ENCODE measurements at places on chromosomes 12 and 14. TPM values are rescaled to one million over a fixed set of nuclear protein-coding genes. Genes with fewer than 3 reads are reported as not detected.
A peak's percentile ranks its signal among the peaks of the same experiment; 100 is the strongest.

- DNase-seq = no peak
These were observed 38.7 kb upstream of the TRAF3 start for GRCh38 chr14:102738373-102739189.

DNA sequence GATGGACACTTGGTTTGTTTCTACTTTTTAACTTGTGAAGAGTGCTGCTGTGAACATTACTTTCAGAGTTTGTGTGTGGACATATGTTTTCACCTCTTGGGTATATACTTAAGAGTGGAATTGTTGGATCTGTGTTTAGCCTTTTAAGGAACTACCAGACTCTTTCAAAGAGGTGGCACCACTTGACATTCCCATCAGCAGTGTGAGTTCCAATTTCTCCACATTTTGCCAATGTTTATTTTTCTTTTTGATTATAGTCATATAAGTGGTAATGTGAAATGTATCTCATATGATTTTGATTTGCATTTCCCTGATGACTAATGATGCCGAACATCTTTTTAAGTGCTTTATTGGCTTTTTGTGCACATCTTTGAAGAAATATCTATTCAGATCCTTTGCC lies 44.8 kb downstream of the ARHGAP5 start:
- no peak for DNase-seq

- peak; percentile 13 for DNase-seq
These were observed 114.2 kb upstream of the ARID2 start for GRCh38 chr12:45615268-45615667.

GRCh38 chr14:100620255-100621100 lies 33.3 kb upstream of the BEGAIN start:
- DNase-seq = no peak

DNA sequence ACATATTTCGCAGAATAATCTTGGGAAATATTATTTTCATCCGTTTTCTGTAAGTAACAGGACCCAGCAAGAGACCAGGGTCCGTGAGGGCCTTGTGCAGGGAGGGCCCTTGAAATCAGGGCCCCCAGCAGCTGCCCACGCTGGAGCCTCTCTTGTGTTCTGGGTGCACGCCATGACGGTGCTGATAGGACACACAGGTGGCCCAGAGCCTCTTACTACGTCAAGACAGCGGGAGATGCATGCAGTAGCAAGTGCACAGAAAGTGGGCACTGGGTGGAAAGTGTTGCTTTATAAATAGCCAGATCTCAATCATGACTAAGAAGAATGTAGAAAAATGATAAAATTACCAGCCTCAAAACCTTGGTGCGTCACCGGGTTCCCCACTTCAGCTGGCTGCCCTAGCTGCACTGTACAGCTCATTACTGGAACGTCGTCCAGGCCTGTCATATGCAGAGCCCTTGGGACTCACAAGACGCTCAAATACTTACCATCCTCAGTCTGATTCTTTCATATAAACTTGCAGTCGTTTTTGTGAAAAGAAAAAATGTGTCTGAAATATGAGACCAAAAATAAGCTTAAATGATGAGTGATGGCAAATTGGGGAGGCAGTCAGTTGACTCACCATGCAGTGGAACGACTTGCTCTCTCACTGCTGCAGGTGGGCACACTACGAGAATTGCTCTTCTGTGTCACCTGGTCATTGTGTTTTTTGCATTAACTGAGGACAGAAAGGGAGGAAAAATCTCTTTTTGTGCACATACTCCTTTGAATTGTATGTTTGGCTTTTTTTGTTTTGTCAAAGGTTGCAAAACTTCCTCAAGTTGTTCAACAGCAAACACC lies 68.2 kb downstream of the DDX51 start:
- DNase-seq = no peak

DNA sequence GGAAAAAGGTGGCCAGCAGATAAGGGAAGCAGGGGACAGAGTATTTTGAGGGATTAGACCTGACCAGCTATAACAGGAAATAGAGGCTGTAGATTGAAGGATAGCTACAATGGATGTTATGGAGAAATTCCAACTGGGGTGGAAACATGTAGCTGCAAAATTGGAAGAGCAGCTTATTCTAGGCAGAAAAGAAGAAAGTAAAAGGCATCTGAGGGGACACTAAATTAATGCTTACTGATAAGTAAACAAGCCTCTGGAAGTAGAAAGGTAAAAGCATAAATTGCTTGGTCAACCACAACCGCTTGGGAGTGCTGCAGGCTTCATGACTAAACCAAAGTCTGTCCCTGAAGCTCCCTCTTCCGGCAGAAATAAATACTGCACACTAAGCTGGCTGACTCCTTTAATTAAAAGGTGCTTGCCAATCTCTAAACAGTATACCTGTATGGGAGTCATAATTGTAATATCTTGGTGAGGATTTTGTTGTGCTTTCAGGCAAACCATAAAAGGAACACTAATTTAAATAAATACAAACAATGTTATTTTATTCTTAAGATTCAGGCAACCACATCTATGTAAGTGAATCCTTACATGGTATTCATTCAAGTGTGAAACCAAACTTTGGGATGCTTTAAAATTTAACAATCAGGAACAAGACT lies 7.7 kb downstream of the UBC start:
- DNase-seq = peak; percentile 95

GRCh38 chr14:99736603-99737371 lies 52.7 kb downstream of the CYP46A1 start:
- peak; percentile 44 for DNase-seq

DNA sequence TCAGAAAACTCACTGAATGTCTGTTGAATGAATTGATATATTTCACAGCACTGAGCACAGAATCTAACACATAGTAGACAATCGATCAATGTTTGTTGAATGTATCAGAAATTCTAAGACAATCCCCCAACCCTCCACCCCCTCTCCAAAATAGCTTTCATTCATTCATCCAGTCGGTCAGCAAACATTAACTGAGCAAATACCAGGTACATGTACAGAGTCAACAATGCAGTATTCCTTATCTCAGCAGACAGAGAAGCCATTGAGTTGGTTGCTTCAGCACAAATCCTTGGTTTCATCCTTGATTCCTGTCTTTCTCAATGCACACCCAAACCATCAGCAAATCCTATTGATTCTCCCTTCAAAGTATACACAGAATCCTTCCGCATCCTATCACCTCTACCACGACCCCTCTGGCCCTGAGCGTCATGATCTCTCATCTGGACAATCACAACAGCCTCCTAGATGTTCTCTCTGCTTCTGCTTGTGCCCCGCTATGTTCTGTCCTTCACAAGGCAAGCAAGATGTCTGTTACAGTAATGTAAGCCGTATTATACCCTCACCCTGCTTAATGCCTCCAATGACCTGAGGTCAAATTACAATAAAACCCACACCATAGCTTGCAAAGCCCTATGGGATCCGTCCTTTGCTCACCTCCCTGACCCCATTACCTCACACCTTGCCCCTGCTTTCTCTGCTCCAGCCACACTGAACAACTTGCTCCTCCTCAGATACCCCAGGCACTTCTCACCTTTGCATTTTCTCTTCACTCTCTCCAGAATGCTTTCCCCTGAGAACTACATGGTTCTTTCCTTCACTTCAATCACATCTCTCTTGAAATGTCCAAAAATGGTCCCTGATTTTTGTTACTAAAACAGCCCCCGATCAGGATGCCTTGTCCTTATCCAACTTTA lies 738.1 kb upstream of the TBX3 start:
- peak; percentile 14 for DNase-seq

GRCh38 chr12:113860059-113860820 lies 105.9 kb downstream of the RBM19 start:
- no peak for DNase-seq

DNA sequence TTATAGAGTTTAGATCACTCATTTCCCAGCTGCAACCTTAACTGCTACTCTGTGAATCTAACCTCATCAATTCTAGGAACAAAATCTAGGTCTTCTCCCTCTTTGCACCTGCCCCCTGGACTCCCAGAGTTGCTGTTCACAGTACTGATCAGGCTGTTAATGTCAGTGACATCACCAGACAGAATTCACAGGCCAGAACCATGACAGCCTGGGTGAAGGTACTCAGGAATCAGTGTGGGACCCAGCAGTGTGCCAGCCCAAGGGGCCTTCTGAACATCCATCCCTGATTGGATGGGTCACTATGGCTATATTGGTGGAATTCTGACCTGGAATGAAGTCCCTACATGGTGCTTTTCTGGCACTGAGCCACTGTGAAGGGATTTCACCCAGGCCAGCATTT lies 72.8 kb downstream of the CLMN start:
- DNase-seq = no peak

DNA sequence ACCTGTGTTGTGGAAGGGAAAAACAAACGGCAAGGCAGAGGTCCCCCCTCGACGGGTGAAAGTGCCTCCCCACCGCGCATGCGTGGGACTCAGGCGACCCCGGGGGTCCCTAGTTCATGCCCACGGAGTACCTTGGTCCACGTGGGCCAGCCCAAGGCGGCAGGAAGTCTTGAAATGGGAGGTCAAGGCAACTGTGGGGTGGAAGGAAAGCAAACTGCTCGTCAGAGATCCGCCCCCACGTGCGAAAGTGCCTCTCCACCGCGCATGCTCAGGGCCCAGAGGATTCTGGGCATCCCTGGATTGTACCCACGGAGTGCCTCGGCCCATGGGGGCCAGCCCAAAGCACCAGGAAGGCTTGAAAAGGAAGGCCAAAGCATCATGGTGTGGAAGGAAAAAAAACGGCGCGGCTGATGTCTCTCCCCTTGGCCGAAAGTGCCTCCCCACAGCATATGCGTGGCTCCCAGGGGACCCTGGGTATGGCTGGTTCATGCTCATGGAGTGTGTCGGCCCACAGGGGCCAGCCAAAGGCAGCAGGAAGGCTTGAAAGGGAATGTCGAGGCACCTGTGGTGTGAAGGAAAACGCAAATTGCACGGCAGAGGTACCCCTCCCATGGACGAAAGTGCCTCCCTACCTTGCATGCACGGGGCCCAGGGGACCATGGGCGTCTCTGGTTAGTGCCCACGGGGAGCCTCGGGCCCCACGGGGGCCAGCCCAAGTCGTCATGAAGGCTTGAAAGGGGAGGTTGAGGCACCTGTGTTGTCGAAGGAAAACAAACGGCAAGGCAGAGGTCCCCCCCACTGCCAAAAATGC lies 369.7 kb downstream of the ALG10 start:
- DNase-seq = no peak

DNA sequence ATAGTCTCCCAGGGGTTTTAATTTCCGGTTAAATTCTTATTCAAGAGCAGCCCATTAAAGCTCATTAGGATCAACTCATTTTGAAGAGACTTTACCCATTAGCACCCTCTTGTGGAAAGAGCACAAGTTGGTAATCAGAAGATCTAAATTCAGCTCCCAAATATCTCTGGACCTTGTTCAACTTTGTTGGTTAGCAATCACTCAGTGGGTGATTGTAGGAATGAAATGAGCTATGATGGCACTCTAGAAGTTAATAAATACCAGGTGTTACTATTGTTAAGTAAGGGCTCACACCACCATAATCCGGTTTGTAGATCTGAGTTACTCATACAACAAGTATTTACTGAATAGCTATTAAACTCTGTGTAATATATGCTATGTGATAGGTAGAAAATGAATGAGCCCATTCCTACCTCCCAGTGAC lies 42.9 kb downstream of the TRIP11 start:
- DNase-seq = peak; percentile 73

- no peak for DNase-seq
These were observed 8.6 kb downstream of the ACVRL1 start for GRCh38 chr12:51915951-51916350.

- peak; percentile 2 for DNase-seq
These were observed 105.3 kb upstream of the RTL1 start for GRCh38 chr14:101008631-101009336.

DNA sequence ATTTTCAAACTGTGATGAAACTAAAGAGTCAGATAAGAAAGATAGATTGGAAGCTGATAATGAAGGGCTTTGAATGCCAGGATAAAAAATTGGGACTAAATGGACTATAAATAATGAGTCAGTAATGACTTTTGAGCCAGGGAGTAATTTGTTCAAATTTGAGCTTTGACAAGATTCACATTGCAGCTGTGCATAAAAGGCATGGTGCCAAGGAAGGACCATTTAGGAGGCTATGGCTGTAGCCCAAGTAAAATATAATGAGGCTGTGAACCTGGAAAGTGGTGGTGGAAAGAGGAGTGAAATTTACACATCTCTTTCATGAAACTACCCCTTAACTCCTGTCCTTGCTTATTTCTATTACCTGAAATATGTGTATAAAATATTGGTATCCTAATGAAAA lies 218.5 kb downstream of the SLC6A15 start:
- no peak for DNase-seq

GRCh38 chr12:26135010-26135420 lies 10.2 kb upstream of the BHLHE41 start:
- no peak for DNase-seq

DNA sequence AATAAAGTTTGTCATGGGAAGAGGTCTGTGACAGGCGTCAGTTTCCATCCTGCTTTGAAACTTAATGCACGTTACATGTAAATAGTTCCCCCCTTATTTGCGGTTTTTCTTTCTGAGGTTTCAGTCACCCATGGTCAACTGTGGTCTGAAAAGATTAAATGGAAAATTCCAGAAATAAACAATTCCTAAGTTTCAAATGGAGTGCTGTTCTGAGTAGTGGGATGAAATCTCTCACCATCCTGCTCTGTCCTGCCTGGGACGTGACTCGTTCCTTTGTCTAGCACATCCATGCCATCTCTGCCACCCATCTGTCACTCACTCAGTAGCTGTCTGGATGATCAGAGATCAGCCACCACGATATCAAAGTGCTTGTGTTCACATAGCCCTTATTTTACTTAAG lies 51.3 kb upstream of the DICER1 start:
- DNase-seq = no peak

Gene FAM90A1
- polyA plus RNA-seq = 0.09 TPM

Gene REM2
- 5.5 TPM for polyA plus RNA-seq

Gene CCDC59
- 29.6 TPM for polyA plus RNA-seq

Gene LPAR5
- 0.34 TPM for polyA plus RNA-seq

Gene TAS2R7
- polyA plus RNA-seq = not detected

Gene DUSP6
- polyA plus RNA-seq = 51.8 TPM

Gene GPR84
- polyA plus RNA-seq = not detected

Gene MLEC
- 227 TPM for polyA plus RNA-seq
